Forelimb muscle (tissue), 1 donor: ENCODE measurements at places on chromosomes 4 and X. TPM values are rescaled to one million over a fixed set of nuclear protein-coding genes. Genes with fewer than 3 reads are reported as not detected.

Gene ENPEP
- 20.4 TPM for polyA plus RNA-seq

DNA sequence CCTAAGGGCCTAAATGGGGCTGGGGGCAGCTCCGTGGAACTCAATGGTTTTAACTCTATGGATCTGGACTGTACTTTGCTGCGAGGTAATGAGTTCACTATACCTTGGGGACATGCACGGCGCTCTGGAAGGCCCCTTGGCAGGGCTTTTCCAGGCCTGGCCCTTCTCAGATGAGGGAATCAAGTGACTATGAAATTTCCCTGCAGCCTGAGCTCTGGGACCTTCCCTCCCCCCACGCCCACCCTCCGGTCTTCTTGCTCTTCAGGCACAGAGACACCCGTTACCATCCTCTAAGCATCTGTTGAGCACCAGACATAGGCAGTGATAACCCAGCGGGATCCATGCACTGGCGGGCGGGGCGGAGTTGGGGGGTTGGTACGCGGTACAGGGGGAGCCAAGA lies 109.2 kb downstream of the PSAPL1 start:
- no peak for DNase-seq

Gene TRMT44
- polyA plus RNA-seq, result 12.0 TPM

DNA sequence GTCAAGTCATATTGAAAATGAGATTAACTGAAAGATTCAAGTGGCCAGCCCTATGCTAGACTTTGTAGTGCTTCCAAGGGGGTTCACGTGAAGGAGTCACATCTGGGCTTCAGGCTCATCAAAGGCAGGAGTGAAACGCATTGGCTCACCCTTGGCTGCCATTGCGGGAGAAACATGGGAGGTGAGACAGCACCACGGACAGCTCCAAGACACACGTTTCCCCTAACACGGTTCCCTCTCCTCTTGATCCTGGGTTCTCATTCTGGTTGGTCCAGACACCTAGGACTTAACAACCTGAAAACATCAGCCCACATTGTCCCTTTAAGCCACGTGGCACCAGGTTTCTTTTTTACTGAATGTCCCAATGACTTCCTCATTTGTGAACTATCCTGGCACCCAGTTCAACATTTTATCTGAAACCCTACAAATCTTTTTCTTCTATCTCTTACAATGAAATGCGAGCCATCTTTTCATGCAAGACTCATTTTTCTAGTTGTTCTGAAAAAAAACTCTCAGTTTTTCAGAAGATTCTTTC lies 279.0 kb upstream of the VCX3A start:
- DNase-seq, result no peak

Gene PPP4R3C
- not detected for polyA plus RNA-seq

Gene SNCA
- polyA plus RNA-seq, result 26.5 TPM

Gene ZNF630
- 2.8 TPM for polyA plus RNA-seq

Gene ODAPH
- polyA plus RNA-seq, result 0.25 TPM

DNA sequence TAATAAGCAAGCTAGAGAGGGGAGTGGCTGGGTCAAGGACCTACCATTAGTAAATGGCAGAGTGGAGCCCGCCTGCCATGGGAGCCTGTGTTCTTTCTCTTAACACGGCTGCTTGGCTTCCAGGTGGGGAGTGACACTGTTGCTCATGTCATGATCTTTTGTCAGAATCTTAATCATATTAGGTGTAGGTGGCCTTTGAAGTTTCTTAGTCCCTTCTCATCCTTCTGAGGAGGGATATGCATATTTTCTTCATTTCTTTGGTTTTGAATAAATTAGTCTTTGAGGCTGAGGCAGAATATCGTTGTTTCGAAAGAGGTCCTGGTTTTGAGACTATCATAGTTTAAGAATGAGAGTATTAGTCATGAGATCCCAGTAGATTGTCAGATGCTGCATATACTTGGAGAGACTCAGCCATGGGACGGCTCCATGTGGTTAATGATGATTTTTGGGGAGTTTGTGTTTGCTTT lies 28.9 kb downstream of the SNX25 start:
- DNase-seq, result no peak

DNA sequence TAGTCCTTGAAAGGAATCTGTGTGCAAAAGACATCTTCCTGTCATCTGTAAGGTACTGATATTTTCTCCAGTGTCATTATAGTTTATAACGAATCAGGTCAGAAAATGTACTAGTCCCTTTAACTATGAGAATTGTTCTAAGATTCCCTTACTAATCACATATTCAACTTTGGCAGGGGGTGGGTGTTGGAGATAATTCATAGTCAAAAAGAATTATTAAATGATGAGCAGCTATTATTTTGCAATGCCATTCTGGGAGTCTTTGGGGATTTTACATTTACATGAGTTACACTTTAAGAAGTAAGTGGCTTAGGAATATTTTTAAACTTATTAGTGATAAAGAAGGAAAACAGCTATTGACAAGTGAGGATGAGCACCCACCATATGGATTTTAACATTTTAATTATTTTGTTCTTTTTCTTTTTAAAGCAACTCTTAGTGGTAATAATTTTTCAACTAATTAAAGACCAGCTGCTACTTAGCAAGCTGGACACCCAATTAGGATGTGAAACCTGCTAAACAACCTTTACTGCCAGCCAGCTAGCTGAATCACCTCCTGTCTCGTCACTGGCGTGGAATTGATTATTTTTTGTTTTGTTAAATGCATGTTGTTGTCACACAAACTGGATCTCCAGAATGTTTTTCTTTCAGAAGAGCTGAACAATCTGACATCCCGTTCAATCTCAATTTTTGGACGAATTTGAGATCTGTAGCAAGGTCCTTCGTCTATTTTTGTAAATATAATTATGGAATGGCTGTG lies 219.2 kb downstream of the ARAP2 start:
- DNase-seq, result no peak

- no peak for DNase-seq
These were observed 339.8 kb downstream of the PAPSS1 start for GRCh38 chr4:107380190-107380589.

- DNase-seq, result no peak
These were observed at the start of gene PRSS48 for GRCh38 chr4:151276787-151277562. PRSS48 (plus strand) TSS chr4:151277161; CDS start chr4:151277173, 12 bp downstream.

DNA sequence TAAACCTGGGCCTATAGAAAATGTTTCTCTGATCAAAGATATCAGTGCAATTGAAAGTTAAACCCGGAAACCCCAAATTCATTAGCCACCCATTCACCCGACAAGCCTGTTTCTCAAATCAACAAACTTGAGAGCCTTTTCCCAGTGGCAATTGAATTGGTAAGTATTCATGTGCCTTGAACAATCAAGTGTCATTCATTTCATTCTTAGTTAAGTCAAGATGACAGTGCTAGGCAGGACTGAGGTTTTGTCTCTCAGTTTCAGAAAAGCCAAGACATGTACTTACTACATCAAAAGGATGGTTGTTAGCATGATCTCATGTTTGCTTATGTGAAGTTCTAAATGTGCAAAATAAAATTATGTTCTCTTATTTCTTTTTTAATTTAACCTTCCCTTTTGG lies 32.3 kb downstream of the CC2D2A start:
- no peak for DNase-seq

Gene HELT
- not detected for polyA plus RNA-seq

DNA sequence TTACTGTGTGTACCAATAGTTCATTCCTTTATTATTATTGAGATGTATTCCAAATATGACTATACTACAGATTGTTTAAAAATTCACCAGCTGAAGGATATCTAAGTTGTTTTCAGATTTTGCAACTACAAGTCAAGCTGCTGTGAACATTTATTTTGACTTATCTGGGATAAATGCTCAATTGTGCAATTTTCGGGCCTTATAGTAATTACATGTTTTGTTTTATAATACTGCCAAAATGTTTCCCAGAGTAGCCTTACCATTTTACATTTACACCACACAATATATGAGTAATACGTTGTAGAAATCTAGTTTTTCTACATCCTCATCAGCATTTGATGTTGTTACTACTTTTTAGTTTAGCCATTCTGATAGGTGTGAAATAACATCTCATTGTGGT lies 179.6 kb downstream of the ANTXR2 start:
- no peak for DNase-seq

- DNase-seq, result no peak
These were observed 61.2 kb upstream of the DAPP1 start for GRCh38 chr4:99755223-99755944.

Gene SPP1
- 85.1 TPM for polyA plus RNA-seq

Gene FAM47A
- polyA plus RNA-seq, result not detected

DNA sequence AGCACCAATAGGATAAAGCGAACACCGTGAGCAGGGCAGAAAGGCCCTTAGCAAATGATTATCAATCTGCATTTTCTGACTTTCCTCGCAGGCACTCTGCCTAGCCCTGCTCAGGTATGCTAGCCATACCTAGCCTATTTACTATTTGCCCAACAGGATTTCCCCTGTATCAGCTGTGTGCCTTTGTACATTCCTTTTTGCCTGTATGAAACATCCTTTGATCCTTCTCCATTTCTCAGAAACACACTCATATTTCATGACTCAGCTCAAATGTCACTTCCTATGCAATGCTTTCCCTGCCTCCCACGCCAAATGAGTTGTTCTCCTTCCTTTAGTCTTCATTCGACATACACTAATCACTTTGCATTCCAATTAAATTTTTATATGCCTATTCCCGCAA lies 37.2 kb downstream of the PCDH7 start:
- no peak for DNase-seq

DNA sequence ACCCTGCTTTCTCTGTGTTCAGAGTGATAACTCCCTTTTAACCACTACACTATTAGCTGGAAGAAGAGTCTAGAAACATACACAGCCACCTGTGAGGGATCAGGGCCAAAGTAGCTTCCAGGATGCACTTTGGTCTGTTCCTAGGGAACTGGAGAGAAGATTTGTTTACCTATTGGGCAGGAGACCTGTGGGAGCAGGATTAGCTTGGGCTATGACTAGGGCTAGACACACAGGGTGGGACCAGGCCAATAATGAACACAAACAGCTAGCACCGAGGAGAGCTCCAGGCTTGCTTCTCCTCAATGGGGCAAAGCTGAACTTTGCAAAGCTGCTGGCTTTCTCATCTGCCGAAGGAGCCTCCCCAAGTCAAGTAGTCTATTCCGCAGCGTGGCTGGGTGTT lies 24.4 kb upstream of the MAP7D3 start:
- no peak for DNase-seq

Gene CSAG3
- not detected for polyA plus RNA-seq

DNA sequence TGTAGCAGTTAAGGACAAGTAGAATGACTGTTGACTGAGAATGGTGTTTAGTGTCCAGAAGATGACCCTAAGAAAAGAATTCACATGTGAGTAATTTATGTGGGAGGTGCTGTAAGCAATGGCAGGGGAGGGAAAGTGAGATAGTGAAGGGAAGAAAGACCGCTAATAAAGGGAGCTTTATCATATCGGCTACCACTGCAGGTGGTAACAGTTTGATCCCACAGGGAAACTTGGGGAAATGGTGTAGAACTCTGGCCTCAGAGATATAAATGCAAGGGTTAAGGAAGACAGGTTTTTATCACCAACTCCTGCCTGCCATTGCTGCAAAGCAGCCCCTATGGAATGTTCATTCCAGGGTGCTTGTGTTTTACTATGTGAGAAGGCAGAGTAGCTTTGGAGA lies 489.6 kb downstream of the STPG2 start:
- DNase-seq, result no peak

Gene DIPK2B
- polyA plus RNA-seq, result 24.2 TPM

- DNase-seq, result no peak
These were observed 467.9 kb downstream of the INPP4B start for GRCh38 chr4:142378179-142378578.

- DNase-seq, result no peak
These were observed 371.7 kb downstream of the AFF2 start for GRCh38 chrX:148872161-148872535.

- DNase-seq, result no peak
These were observed 897.0 kb downstream of the ARAP2 start for GRCh38 chr4:35347276-35347675.

Gene STX18
- 27.9 TPM for polyA plus RNA-seq

DNA sequence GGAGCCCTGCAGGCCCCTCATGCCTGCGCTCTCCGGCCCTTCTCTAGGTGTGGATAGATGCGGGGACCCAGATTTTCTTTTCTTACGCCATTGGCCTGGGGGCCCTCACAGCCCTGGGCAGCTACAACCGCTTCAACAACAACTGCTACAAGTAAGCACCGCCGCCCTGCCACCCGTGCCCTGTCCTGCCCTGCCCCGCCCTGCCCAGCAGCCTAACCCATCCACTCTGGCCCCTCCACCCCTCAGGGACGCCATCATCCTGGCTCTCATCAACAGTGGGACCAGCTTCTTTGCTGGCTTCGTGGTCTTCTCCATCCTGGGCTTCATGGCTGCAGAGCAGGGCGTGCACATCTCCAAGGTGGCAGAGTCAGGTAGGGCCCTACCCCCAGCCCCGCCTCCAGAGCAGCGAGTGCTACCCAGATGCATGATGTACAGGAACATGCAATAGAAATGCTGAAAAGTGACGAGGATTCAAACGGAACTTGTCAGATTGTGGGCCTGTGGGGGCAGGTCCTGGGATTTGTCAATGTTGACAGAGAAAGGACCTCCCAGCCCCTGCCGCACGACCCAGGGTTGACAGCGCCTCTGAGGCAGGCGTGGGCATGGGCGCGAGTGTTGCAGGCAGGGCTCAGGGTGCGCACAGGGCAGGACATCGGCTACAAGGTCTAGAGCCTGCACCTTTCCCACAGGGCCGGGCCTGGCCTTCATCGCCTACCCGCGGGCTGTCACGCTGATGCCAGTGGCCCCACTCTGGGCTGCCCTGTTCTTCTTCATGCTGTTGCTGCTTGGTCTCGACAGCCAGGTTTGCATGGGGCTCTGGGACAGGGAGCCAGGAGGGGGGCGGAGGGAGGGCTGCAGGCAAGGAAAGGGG lies 5.7 kb downstream of the SLC6A8 start:
- DNase-seq, result no peak

Gene ZNF275
- 7.0 TPM for polyA plus RNA-seq
